ENCODE measurements at places on chromosomes 6 and 20.

- DNase-seq: no peak
Measured at GRCh38 chr6:138099832-138100231, 7.4 kb downstream of the PERP start.

GRCh38 chr20:41094353-41095055, 42.8 kb upstream of the PLCG1 start:
- DNase-seq: no peak

- no peak for DNase-seq
Measured at GRCh38 chr6:45727819-45728449, 287.7 kb downstream of the CLIC5 start.

DNA sequence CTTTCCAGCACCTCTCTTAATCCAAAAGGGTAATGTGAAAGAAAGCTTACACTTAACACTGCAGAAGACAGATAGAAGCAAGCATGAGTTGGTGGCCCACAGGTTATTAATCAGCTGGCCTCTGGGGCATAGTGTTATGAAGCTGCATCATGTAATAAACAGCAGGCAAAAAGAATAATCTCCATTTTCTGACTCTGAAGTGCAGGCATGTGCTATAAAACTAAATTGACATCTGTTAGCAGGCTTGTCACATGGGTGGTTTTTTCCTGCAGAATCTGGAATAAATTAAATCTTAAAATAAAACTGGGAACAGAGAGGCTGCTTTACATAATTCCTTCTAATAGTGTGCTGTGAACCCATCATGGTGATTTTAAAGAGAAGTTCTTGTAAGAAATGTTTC, 73.3 kb downstream of the METTL24 start:
- no peak for DNase-seq

DNA sequence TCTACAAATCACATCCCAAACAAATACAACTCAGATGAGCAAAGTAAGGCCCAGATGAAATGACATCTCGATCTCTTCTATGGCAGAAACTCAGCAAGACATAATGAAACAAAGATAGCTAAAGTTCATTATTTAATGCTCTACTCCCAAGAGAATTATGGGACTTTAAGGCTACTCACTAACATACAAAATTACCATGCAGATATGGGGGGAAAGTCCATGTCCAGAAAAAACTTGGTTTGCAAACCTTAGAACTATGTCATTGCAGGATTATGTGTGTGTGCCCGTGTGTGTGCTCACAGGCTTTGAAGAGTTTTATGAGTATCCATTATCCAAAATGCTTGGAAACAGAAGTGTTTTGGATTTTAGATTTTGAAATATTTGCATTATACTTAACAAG, 34.0 kb downstream of the AKIRIN2 start:
- no peak for DNase-seq

DNA sequence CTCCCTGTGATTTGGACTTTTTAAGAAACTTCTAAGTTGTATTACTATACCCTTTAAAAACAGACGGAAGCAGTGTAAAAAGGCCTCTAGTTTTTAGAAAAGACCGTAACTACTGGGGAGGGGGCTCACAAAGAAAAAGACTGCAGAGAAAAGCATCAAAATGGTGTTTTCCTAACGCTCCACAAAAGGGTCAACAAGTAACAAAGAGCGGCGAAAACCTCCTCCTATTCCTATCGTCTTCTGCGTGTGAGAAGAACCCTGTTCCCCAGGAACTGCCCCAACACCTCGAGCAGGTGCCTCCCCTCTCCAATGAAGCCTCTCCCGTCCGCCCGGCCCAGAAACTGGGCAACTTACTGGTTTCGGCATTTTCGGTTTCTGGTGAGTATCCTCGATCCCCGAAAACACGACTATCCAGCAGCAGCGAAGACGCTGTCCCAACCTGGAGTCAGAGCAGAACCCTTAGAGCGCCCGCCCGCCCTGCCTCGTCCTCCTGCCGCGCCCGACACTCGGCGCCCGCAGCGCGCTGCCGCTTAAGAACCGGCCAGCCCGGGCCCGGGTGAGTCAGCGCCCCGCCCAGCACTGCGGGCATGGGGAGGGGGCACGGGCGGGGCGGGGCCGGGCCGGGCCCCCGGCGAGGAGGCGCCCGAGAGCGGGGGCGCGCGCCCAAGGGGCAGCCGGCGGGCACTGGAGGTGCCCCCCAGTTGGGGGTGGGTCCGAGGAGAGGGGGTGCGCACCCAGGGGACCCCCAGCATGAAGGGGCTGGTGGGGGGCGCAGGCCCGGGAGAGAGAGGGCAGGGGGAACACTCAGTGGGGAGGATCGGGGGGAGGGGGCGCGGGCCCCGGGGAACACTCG, 1.2 kb downstream of the EZR start:
- DNase-seq: peak; percentile 80

DNA sequence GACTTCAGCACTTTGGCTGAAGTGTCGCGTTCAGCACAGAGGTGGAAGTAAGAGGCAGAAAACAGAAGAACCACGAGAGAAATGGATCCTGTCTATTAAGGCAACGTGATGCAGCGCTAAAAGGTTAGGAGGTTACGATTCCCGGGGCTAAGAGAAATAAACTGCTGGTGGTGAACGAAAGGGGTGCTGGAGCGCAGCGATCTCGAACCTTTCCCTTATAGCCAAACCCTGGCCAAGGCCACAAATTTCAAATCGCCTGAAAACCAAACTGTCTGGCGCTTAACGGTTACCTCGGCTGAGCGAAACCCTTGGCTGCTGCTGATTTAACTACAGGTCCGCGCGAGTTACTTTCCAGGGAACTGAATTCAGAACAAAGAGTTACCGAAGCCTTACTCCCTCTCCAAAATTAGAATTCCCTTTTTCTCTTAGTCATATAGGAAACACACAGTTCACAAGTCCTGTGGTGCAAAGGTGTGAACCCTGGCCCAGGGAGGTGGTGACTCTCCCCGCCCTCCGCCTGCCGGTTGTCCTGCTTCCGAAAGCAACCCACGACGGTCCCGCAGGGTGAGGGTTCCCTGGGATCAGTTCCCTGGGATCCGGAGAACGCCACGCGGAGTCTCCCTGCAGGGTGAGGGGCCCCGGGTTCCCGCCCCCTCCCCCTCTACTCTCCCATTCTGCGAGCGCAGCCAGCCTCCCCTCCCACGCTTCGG, 1.3 kb upstream of the SLC35D3 start:
- DNase-seq: peak; percentile 19

Data from WERI-Rb-1 (cell line).